ENCODE measurements at places on chromosomes 12 and 14.
A peak's percentile ranks its signal among the peaks of the same experiment; 100 is the strongest.

DNA sequence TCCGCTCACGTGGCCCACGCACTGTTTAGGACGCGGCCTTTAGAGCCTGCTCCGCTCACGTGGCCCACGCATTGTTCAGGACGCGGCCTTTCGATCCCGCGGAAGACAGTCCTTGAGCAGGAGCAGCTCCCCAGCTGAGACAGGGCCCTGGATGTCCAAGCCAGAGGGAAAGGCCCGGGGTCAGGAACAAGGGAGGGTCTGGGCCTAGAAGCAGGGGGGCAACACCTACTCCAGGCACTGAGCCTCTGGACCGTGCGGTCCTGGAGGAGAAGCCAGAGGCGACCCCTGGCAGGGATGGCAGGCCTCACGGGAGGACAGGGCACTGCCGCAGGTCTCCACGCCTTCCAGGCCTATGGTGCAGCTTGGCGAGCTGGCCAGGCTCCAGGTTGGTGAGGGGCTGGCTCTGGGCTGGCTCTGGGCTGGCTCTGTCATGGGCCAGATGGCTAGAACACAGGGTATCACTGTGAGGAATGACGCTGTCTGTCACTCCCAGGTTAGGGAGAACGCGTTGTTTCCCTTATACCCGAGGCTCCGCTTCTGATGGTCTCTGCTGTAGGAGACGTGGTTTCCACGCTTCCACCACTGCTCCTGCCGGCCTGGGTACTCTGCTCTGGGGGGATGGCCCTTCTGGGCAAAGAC, 341.7 kb downstream of the TMEM121 start:
- no peak for DNase-seq

- no peak for DNase-seq
These were observed 16.2 kb upstream of the COX6A1 start for GRCh38 chr12:120421701-120422100.

DNA sequence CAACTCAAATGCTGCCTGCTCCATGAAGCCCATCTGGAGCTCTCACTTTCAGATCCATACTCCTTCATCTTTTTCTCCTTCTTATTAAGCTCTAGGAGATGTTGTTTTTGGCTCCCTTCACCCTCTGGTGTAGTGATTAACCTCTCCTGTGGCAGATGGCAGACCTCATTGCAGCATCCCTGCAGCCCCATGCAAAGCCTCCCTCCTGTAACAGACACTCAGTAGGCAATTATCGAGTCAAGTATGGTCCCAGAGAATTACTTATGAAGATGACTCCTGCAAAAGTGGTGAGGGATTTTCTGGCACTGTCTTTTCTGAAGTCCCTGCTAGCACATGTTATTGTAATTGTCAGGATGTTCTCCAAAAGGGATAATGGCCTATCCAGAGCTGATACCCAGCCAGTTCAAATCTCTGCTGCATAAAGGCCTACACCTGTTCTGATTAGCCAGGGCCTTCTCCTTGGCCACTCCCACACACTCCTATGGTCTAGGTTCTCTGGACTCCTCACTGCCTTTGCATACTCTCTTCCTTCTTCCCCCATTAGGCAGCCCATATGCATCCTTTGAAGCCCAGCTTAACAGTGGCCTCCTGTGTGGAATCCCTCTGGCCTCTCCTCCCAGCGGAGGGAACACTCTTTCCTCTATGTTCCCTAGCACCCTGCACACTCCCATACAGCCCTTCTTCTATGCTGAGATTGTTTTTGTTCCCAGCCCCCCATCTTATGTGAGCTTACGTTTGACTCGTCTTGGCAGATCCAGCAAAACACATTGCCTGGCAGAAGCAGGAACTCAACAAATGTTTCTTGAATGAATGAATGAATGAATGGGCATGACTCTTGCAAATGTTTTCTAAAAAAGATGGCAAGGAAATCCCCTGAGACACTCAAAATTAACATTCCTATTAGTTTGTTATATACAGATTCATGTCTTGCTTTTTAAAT, 43.9 kb upstream of the MDM1 start:
- DNase-seq, result no peak

GRCh38 chr12:96985515-96986362, 78.7 kb downstream of the NEDD1 start:
- peak; percentile 32 for DNase-seq

DNA sequence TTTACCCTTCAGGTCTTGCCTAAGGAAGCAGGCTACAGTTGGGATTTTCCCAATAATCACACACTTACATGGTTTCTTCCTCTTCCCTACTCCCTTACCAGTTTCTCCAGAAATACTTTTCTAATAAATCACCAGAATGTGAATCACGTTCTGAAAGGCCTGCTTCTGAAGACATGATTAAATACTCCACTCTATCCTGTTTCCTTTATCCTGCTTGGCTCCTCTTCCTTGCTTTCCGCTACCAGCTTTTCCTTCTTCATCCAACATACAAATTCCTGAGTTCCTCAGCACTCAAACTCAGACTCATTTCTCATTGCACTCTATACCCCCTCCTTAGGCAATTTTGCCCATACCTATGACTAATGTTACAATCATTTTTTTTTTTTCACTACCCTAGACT, 118.3 kb downstream of the MGAT4C start:
- DNase-seq, result no peak

DNA sequence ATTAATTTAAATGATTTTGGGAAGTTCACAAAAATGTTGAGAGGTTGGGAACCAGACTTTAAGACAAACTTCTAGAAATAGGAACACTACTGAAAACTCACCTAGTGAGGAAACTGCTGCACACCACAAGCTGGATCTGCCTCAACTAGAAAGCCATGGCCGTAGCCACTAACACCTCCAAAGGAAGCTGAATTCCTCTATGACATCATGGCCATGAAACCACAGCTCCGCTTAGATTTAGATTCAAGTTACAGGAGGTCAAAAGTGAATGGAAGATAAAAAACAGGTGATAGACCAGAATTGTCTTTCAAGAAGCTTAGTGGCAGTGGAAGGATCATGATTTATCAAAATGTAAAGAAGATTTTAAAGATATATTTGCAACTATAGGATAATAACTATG, 208.8 kb upstream of the ALG10 start:
- DNase-seq, result no peak

- no peak for DNase-seq
These were observed 26.2 kb downstream of the ANG start for GRCh38 chr14:20714593-20715250.

DNA sequence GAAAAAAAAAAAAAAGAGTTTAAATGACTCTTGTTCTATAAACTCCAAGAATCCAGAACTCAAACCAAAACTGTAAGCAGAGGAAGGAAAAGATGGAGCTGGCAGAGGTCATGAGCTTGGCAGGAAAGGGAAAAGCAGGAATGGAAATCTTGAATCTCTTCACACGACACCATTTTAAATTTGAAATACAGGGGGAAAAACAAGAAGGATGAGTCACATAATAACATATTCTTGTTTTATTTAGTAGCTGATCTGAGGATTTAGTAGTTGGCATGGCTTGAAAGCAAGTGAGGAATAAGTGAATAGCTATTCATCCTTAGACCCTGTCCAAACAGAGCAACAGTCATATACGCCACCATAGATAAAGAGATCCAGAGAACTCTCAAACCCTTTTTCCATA, 35.0 kb downstream of the EPS8 start:
- DNase-seq, result no peak

GRCh38 chr12:89645434-89645833, 63.2 kb downstream of the ATP2B1 start:
- DNase-seq, result no peak

GRCh38 chr12:31590642-31591379, at the start of gene DENND5B:
Gene DENND5B (minus strand): TSS chr12:31591136. CDS start chr12:31590832, 304 bp downstream.
- no peak for DNase-seq

Measured in CD4-positive, alpha-beta T cell treated with Interleukin-2 at 100 ng/mL for 4 hours (primary cell).